ENCODE measurements at places on chromosomes 13 and 19. TPM values are rescaled to one million over a fixed set of nuclear protein-coding genes. Genes with fewer than 3 reads are reported as not detected.

GRCh38 chr19:5326986-5327623 is 13.5 kb downstream of the PTPRS start:
- DNase-seq = no peak

DNA sequence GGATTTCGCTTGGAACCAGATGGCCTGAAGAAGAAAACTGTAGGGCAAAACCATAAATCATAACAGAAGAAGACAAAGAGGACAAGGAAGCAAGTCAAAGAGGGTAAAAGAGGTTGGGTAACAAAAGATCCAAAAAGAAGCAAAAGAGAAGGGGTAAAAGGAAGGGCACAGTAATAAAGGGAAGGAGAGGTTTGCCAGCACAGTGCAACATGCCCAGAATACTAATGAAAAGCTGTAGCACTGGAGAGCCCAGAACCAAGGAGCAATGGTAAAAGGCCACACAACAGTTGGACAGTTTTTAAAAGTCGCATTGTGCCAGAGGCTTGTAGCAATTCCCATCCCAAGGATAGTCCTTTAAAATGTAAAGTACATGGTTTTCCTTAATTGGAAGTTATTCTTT is 506.6 kb downstream of the PCDH9 start:
- DNase-seq = no peak

The VSIG10L gene
- 1.3 TPM for total RNA-seq

DNA sequence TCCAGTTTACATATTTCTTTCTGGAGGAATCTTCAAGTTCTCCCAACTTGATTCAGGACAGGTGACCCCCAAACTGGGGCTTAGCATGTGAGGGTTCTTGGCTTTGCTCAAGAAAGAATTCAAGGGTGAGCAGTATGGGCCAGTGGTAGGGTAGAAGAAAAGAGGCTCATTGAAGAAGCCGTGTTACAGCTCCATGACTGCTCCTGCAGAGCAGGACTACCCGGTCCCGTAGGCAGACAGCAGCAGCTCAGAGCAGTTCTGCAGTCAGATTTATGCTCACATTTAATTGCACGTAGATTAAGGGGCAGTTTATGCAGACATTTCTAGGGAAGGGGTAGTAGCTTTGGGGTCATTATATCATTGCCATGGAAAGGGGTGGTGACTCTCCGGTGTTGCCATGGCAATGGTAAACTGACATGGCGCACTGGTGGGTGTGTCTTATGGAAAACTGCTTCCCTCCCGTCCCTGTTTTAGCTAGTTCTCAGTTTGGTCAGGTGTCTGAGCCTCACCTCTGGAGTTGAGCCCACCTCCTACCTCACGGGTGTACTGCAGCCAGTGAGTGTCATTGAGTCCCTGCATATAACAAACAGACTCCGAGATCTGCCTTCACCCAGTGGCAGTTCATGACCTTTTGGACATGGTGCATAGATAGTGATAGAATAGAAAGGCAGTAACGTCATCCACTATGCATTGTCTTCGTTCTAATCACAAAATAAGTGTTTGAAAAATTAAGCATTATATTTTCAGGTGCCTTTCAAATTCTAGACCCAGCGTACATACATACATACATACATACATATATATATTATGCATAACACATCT is 16.0 kb upstream of the ZNF792 start:
- no peak for DNase-seq

GRCh38 chr13:61110732-61111131 is 304.9 kb downstream of the PCDH20 start:
- no peak for DNase-seq

Data from HT1080 (cell line).